HCT116 (cell line): ENCODE measurements at places on chromosomes 2 and 18. TPM values are rescaled to one million over a fixed set of nuclear protein-coding genes. Genes with fewer than 3 reads are reported as not detected.

APLF gene
- total RNA-seq = 1.6 TPM

PID1 gene
- 0.15 TPM for total RNA-seq

DNA sequence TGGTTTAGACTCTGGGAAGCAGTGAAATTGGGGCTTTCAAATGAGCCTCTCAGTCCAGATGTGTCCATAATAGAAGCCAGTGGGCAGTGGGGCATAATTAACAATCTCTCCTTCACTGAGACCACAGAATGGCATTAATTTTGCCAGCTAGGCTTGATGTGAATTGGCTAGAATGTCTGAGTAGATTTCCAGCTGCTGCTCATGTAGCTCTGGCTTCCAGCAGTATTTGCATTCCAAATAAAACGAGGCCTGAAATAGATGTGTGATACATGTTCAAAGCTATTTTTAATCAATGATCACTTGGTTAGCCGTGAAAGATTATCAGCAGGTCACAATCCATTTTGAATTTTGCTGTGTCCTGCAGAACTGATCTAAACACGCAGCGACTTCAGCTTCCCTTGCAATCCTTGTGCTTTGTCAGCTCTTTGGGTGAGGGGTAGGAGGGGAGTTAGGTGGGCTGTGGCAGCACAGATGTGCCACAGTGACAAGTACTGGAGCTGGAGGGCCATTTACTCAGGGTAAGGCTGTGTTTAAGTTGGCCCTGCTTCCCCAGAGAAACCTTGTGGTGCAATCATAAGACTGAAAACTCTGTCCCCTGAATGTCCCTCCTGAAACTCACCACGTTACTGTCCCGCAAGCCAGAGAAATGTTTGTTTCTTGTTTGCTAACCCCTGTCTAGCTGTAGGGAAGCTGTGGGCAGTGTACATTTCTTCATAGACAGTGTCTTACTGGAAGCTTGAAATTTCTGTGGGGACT lies 56.9 kb upstream of the TMEM178A start:
- H3K27me3 ChIP-seq = peaks cover 7% of the 10 kb centered on the region; the same call in 1 of the 2 replicates
- no peak for DNase-seq
- no peak overlapping the region for H3K27ac ChIP-seq
- no peaks in the 10 kb centered on the region for H3K36me3 ChIP-seq

- DNase-seq = no peak
- H3K27me3 ChIP-seq = no peaks in the 10 kb centered on the region
- H3K4me3 ChIP-seq = no peak overlapping the region
- no peaks in the 10 kb centered on the region for H3K4me1 ChIP-seq
Measured at GRCh38 chr2:42051543-42052235, 3.9 kb downstream of the PKDCC start.

DNA sequence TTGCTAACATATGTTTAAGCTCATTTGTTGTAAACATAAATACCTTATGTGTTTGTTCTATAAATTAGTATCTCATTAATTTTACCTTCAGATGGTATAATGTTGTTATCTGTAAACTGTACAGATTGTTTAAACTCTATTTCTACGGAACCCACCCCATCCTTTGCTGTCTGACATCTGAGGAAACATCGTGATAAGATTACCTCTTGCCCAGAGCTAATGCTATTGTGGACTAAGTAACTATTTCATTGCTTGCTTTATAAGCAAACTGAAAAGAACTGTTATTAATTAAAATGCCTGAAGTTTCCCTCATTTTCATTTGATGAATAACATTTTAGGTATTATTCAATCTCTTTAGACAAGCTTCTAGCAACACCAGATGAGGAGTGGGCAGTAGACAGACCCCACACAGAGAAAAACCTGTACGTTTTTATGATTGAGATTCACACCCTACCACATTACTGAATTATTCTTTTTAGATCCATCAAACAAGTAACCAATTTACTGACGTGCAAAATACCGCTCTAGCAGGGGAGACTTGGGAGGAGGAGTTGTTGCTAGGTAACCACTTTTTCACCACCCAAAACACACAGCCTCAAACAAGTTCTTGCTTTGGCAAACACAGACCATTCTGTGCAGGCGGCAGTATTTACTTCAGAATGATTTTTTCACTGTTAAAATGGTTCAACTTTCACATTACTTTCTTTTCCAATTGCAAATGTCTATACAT lies 1.9 kb upstream of the SYT4 start:
- no peaks in the 10 kb centered on the region for H3K27me3 ChIP-seq
- no peaks in the 10 kb centered on the region for H3K36me3 ChIP-seq
- no peak overlapping the region for H3K27ac ChIP-seq
- no peak overlapping the region for H3K4me3 ChIP-seq

- H3K4me1 ChIP-seq = no peaks in the 10 kb centered on the region
- H3K27ac ChIP-seq = no peak overlapping the region
- H3K36me3 ChIP-seq = no peaks in the 10 kb centered on the region
- DNase-seq = no peak
- H3K27me3 ChIP-seq = no peaks in the 10 kb centered on the region
Measured at GRCh38 chr18:55376387-55376786, 211.6 kb downstream of the TCF4 start.

DNA sequence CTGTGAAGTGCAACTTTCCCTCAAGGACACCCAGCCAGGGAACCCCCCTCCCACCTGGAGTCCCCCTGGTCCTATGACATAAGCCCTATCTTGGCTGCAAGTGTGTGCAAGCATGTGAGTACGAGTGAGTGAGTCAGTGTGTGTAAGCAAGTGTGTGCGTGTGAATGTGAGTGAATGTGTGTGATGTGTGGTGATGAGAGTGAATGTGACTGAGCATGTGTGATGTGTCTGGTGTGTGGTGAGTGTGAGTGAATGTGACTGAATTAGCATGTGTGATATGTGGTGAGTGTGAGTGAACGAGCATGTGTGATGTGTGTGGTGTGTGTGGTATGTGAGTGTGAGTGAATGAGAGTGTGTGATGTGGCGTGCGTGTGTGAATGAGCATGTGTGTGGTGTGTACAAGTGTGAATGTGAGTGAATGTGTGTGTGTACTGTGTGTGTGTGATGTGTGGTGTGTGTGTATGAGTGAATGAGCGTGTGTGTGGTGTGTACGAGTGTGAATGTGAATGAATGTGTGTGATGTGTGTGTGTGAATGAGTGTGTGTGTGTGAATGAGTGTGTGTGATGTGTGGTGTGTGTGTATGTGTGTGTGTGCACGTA lies 68.8 kb upstream of the SMAD7 start:
- peaks cover 47% of the 10 kb centered on the region for H3K4me1 ChIP-seq
- no peak for DNase-seq
